ENCODE measurements at places on chromosomes 12 and 14. TPM values are rescaled to one million over a fixed set of nuclear protein-coding genes. Genes with fewer than 3 reads are reported as not detected.

GRCh38 chr12:13000616-13000924 lies 505 bp upstream of the HEBP1 start:
- DNase-seq: peak; percentile 62

GRCh38 chr14:104221636-104222369 lies 83.4 kb downstream of the KIF26A start:
- DNase-seq: no peak

GRCh38 chr14:99790978-99791376 lies 2.2 kb upstream of the EML1 start:
- DNase-seq: no peak

DNA sequence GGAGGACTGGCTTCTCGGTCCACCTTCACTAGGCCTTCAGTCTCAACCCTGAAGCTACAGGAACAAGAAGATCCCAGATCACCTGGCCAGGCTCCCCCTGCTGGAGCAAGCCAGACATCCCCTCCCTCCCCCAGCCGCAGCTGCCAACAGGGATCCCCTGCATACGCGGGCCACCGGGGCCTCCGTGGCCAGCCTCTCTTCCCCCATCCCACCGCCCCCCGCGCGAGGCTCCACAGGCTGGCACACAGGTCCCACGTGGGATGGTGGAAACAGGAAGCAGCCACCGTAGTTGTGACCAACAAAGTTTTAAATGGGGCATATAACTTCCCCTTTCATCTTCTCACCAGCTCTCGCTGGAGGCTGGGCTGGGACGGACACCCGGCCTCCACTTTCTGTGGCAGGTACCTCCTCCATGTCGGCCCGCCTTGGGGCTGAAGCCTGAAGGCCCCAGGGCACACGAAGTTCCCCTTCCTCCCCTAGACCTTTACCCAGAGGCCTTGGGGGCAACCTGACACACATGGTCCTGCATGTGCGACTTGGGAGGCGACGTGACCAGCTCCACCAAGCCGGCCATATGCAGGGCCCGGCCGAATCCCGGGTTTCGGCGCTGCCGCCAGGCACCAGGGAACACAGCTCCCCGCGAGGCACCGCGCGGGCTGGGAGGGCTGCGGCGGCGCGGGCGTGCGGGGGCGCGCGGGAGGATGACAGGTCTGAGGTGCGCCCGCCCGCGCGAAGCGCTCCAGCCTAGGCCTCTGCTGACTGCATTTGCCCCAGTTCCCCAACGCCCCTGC lies 44.4 kb upstream of the PNMA1 start:
- DNase-seq: peak; percentile 62

GRCh38 chr14:63652406-63652805 lies 10.7 kb upstream of the WDR89 start:
- no peak for DNase-seq

- DNase-seq: no peak
Measured at GRCh38 chr12:71266606-71267005, 108.8 kb upstream of the TSPAN8 start.

GRCh38 chr12:84857525-84858208 lies 54.9 kb downstream of the SLC6A15 start:
- no peak for DNase-seq

DNA sequence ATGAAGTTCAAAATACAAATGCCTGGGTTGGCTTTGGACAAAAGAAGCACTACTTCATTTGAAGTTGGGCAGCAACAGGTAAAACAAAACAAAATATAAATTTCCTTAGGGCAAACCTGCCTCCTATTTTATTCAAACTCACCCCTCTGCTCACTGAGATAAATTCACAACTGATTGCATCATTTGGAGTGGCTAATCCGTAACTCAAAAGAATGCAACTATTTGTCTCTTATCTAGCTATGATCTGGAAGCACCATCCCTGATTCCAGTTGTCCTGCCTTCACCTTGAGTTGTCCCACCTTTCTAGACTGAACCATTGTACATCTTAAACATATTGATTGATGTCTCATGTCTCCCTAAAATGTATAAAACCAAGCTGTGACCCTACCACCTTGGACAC lies 145.0 kb downstream of the CCER1 start:
- no peak for DNase-seq

- peak; percentile 48 for DNase-seq
Measured at GRCh38 chr12:124774054-124774461, 89.6 kb downstream of the SCARB1 start.

- peak; percentile 42 for DNase-seq
Measured at GRCh38 chr14:75141967-75142366, 15.1 kb upstream of the NEK9 start.

- DNase-seq: no peak
Measured at GRCh38 chr14:96161636-96162035, 43.0 kb upstream of the BDKRB2 start.

- DNase-seq: no peak
Measured at GRCh38 chr12:65126482-65126881, 5.4 kb upstream of the WIF1 start.

- no peak for DNase-seq
Measured at GRCh38 chr12:133135747-133136146, 5.3 kb downstream of the ZNF10 start.

DNA sequence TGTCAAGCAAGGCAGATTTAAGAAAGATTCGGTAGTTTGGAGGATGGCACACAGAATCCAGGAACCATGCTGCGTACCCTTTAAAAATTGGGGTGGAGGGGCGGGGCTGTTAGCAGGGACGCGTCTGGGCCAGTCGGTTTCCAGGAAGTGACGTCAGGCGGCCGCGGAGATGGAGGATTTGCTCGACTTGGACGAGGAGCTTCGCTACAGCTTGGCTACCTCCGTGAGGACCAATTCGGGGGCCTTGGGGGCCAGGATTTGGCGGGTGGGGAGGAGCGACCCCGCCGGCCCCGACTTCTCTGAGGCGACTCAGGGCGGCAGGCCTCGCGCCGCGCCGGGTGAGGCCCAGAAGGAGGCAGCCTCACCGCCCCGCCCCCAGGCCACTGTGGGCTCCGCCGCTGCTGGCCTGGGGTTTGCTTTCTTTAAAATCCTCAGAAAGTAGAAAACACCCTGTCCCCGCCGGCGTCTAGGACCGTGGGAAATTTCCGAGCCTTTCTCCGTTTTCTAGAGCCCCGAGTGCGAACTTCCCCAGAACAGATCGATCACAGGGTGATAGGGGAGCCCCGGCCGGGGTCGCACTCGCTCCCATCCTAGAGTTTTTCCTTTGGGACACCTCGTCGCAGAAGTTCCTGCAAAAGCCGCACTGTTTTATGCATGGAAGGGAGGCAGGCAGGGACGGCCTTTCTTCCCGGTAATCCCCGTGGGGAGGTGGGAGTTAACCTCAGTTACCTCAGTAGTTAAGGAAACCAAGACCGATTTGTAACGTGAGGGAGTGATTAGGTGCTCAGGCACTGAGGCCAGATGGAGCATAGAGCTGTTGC lies at the start of gene IFT43:
Gene IFT43 (plus strand): TSS at position 146 of the 821 bp plus-strand sequence. CDS start 24 bp downstream, at position 170.
- peak; percentile 87 for DNase-seq

PPP2R5C gene
- 84.9 TPM for total RNA-seq

CLEC4E gene
- total RNA-seq: not detected

KRT8 gene
- 480 TPM for total RNA-seq

SIX4 gene
- total RNA-seq: 25.0 TPM

SYNDIG1L gene
- 0.39 TPM for total RNA-seq

EFS gene
- 20.5 TPM for total RNA-seq

PLEKHH1 gene
- total RNA-seq: 29.9 TPM

AEBP2 gene
- 23.0 TPM for total RNA-seq

RNFT2 gene
- 17.5 TPM for total RNA-seq

GDF3 gene
- not detected for total RNA-seq

PTPRB gene
- total RNA-seq: 0.25 TPM

DCD gene
- not detected for total RNA-seq
